ENCODE measurements at places on chromosomes 11 and 22.

DNA sequence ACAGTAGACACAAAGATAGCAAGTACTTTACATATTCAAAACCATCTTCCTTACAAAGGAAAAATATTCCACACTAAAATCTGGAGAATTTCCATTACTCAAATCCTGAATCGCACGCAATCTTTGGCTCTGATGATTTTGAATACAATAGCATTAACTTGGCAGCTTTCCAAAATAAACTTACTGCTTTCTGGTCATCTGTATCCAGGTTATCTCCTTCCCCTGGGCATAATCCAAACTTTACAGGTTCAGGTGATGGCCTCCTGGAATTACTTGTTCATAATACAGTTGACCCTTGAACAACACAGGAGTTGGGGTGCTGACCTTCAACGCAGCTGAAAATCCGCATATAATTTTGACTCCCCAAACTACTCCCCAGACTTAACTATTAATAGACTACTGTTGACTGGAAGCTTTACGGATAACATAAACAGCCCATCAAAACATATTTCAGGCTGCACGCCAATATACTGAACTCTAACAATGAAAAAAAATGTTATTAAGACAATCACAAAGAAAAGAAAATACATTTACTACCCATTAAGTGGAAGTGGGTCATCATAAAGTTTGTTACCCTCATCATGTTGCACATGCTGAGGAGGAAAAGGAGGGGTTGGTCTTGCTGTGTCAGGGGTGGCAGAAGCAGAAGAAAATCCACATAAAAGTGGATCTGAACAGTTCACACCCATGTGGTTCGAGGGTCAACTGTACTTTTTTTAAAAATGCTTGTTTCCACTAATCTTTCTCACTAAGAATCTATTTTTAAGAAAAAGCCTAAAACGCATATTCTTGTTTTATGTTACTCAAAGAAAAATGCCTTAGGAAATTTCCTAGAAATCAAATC is 6.5 kb downstream of the MTMR2 start:
- DNase-seq: no peak

GRCh38 chr11:432501-433100 is 9.2 kb downstream of the ANO9 start:
- DNase-seq: no peak

DNA sequence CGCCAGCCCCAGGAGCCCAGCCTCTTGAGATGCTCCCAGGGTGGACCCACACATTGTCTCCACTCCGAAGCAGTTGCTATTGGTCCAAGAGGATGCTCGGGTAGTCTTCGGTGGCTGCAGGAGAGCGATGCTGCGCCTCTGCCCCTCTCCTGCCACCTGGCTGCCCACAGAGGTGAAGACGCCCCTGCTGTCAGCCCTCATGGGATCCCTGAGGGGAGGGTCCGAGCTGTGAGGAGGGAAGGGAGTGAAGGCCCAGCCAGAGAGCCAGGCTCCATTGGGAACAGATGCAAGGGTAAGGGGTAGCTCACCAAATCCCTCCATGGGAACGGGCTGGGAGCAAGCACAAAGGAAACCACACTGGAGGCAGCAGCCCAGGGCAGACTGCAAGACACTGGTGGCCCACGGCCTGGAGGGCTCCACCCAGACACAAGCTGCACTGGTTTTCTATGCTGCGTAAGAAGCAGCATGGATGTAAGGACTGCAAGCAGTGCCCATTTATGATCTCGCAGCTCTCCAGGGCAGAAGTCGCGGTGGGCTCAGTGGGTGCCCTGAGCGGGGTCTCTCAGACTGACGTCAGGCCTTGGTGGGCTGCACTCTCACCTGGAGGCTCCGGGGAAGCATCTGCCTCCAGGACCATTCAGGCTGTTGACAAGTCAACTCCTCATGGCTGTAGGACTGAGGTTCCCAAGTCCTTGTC is 15.7 kb downstream of the TSPAN32 start:
- no peak for DNase-seq

DNA sequence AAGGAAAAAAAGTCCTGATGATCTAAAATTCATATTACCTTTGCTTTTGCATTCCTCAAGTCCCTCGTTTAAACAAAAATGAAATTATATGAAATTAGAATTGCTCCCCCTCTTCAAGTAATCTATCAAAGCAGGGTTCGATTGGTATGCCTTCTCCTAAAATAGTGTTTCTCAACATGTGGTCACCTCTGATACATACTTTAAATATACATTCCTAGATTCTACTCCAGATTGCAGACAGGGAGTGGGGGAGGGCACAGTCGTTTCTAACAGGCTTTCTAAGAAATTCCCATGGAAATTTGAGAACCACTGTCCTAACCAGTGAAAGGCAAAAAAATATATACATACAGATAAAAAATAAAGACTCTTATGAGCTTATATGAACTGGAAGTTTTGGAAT is 22.6 kb upstream of the IRAG1 start:
- DNase-seq: no peak

GRCh38 chr11:2701898-2702434 is 2.2 kb upstream of the KCNQ1OT1 start:
- no peak for DNase-seq
